CD4-positive, alpha-beta T cell treated with Interferon alpha-2 for 1 hour (primary cell): ENCODE measurements at places on chromosomes 1 and 21.

DNA sequence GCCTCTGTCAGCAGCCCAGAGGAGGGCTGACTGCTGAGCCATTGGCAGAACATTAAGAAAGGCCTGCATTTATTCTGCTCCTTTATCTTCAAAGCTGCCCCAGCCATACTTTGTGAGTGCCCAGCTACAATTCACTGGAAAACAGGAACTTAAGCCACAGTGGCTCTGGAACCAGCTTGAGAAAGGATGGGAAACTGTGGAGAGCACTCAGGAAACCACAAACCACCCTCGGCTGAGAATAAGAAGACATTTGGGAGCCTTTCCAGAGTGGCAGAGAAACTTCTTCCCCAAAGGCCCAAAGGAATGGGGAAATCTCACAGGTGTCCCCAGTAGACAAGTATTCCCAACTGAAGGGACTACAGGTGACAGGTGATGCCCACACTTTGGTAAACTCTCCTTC is 1.8 kb downstream of the LAMB3 start:
- peak; percentile 25 for DNase-seq

GRCh38 chr1:46401154-46401913 is 7.2 kb downstream of the FAAH start:
- no peak for DNase-seq

GRCh38 chr1:65813956-65814355 is 21.3 kb downstream of the PDE4B start:
- no peak for DNase-seq

GRCh38 chr1:24043345-24044032 is 63.4 kb upstream of the SRSF10 start:
- no peak for DNase-seq

GRCh38 chr1:91929250-91929649 is 20.0 kb upstream of the BRDT start:
- DNase-seq, result no peak
